ENCODE measurements at places on chromosomes 1 and 21.

GRCh38 chr1:118101999-118102398 is 83.0 kb downstream of the SPAG17 start:
- DNase-seq = no peak

GRCh38 chr1:159000625-159001024 is 9.1 kb upstream of the IFI16 start:
- DNase-seq = no peak

DNA sequence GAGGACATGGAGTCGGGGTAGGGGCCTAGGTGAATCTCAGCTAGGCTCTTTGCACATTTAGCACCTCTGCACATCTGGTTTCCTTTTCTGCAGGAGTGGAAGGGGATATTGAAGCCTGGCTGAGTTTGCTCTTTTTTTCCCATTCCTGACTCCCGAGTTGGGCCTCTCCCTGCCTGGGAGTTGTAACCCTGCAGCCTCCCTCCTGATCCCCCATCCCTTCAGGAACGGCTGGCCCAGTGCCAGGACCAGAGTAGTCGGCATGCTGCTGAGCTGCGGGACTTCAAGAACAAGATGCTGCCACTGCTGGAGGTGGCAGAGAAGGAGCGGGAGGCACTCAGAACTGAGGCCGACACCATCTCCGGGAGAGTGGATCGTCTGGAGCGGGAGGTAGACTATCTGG is 836 bp downstream of the OLFML3 start:
- no peak for DNase-seq

GRCh38 chr1:226640321-226641136 is 92.0 kb downstream of the STUM start:
- no peak for DNase-seq

- DNase-seq = no peak
Observed at GRCh38 chr1:178739285-178740045, 14.4 kb downstream of the RALGPS2 start.

GRCh38 chr1:110879758-110880606 is 7.0 kb downstream of the CD53 start:
- DNase-seq = no peak

GRCh38 chr21:17461582-17461981 is 51.3 kb upstream of the CXADR start:
- no peak for DNase-seq

GRCh38 chr1:162387226-162388082 is 5.9 kb downstream of the C1orf226 start:
- no peak for DNase-seq

GRCh38 chr1:203676455-203676854 is 49.8 kb downstream of the ATP2B4 start:
- DNase-seq = no peak

DNA sequence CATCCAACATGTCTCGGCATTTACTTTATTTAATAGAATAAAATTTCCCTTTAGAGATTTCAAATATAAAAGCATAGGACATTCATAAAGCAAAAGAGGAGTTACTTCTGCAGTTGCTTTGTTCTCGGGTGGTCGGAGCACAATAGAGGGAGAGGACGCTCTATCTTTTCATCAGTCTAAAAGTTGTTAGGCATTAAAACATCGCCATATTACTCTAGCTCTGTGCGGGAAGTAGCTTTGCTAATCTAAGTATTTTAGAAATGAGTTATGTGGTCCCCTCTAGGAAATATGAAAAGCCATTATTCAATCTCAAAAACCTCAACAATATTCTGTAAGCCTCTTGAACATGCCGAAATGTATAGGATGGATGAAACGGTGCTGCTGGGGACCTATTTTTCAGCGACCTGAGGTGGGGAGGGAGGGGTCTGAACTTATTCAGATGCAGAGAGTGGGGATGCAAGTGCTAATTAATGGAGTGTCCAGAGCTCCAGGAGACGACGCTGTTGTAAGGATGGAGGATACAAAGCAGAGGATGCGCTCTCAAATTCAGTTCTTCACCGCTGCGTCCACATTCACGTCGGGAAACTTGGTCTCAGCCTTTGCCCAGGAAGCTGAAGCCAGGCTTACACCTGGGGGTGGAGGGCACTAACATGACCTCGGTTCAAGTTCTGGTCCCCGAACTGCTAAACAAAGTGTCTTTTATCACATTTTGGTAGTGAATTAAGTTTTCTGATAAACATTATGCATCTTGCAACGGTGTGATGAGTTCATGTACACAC is 6.3 kb downstream of the CDKN2C start:
- DNase-seq = no peak

GRCh38 chr1:53316424-53316765 is 11.5 kb downstream of the LRP8 start:
- DNase-seq = no peak

GRCh38 chr1:55213151-55213884 is 1.8 kb downstream of the USP24 start:
- DNase-seq = no peak

DNA sequence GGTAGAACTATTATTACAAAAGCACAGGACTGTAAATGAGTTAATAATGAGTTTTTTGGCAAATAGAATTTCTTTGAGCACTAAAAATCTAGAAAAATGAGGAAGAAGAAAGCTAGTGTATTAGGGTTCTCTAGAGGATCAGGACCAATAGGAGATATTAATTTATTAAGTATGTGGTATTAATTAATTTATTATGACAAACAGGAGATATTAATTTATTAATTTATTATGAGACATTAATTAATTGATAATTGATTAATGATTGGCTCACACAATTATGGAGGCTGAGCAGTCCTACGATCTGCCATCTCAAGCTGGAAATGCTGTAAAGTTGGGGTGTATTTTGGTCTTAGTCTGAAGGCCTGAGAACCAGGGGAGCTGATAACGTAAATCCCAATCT is 31.2 kb downstream of the PLA2G4A start:
- no peak for DNase-seq

GRCh38 chr1:41169066-41169798 is 72.9 kb downstream of the SCMH1 start:
- DNase-seq = no peak

GRCh38 chr1:213008564-213008963 is 7.1 kb downstream of the ANGEL2 start:
- no peak for DNase-seq

GRCh38 chr1:232057217-232057895 is 430.8 kb downstream of the DISC1 start:
- DNase-seq = no peak

- no peak for DNase-seq
Observed at GRCh38 chr1:3194760-3195479, 125.9 kb downstream of the PRDM16 start.

GRCh38 chr1:116664366-116664977 is 3.1 kb downstream of the IGSF3 start:
- no peak for DNase-seq

- no peak for DNase-seq
Observed at GRCh38 chr1:157042846-157043245, 2.7 kb downstream of the ARHGEF11 start.

DNA sequence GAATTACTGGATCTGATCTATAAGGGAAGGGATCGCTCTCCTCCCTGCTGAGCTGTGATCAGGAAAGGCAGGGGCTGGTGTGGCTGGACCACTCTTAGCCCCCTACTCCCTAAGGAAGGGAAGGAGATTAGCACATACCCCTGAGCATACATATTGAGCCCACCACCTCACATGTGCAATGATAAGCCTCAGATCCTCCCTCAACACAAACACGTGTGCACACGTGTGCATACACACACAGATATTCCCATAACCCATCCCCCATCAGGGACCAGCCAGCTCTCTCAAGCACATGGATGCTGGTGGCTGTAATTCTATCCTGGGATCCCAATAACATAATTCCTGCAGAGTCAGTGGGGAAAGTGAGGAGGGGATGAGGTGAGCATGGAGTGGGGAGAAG is 21.2 kb downstream of the SYT2 start:
- no peak for DNase-seq

DNA sequence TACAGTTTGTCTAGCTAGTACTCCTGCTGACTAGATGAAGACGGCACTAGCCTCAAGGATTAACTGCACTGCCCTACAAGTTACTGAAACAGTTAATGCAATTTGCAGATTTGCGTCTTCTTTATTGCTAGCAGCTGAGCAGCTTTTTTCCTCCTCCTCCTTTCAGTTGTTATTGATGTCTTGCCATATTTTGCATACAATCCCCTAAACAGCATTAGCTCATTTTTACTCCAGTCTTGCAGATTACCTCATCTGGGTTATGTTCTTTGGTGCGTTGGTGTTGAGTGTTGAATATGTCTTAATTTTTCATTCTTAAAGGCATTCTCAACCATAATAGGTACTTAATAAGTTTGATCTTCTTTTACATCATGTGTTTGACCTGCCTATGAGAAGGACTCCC is 363.4 kb upstream of the LYPLAL1 start:
- DNase-seq = no peak

GRCh38 chr1:160623227-160623633 is 23.6 kb downstream of the SLAMF1 start:
- DNase-seq = no peak

DNA sequence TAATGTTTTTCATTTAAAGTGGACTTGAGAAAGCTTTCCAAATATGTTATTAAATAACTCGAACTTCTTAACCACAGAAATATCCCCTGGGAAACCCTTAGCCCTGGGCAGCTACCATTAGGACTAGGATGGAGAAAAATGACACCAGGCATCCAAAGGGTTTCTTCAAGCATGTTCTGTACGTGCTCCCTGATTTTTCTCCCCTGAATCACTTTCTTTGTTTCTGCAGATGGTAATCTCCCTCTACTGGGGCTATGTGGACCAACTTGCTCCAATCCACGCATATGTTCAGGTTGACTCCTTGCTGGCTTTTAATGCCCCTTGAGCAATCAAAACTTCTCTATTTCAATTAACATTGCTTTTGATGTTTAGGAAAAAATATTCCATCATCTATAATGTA is 312.7 kb upstream of the C1orf87 start:
- DNase-seq = no peak

GRCh38 chr1:235708390-235708962 is 58.9 kb upstream of the GNG4 start:
- no peak for DNase-seq

GRCh38 chr1:153058826-153059784 is 1.8 kb upstream of the SPRR2A start:
- no peak for DNase-seq

- no peak for DNase-seq
Observed at GRCh38 chr1:82487778-82488177, 687.0 kb downstream of the ADGRL2 start.

DNA sequence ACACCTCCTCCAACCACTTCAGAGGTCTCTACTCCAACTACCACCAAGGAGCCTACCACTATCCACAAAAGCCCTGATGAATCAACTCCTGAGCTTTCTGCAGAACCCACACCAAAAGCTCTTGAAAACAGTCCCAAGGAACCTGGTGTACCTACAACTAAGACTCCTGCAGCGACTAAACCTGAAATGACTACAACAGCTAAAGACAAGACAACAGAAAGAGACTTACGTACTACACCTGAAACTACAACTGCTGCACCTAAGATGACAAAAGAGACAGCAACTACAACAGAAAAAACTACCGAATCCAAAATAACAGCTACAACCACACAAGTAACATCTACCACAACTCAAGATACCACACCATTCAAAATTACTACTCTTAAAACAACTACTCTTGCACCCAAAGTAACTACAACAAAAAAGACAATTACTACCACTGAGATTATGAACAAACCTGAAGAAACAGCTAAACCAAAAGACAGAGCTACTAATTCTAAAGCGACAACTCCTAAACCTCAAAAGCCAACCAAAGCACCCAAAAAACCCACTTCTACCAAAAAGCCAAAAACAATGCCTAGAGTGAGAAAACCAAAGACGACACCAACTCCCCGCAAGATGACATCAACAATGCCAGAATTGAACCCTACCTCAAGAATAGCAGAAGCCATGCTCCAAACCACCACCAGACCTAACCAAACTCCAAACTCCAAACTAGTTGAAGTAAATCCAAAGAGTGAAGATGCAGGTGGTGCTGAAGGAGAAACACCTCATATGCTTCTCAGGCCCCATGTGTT is 66.6 kb downstream of the TPR start:
- no peak for DNase-seq

GRCh38 chr1:25676488-25676887 is 59.9 kb downstream of the MAN1C1 start:
- DNase-seq = no peak

GRCh38 chr1:231376875-231377549 is 38.9 kb downstream of the SPRTN start:
- no peak for DNase-seq

- no peak for DNase-seq
Observed at GRCh38 chr1:204945565-204945977, 74.9 kb downstream of the NFASC start.

- DNase-seq = no peak
Observed at GRCh38 chr1:22826604-22827580, 116.3 kb downstream of the EPHB2 start.

GRCh38 chr1:12416744-12417143 is 186.9 kb downstream of the VPS13D start:
- DNase-seq = no peak

DNA sequence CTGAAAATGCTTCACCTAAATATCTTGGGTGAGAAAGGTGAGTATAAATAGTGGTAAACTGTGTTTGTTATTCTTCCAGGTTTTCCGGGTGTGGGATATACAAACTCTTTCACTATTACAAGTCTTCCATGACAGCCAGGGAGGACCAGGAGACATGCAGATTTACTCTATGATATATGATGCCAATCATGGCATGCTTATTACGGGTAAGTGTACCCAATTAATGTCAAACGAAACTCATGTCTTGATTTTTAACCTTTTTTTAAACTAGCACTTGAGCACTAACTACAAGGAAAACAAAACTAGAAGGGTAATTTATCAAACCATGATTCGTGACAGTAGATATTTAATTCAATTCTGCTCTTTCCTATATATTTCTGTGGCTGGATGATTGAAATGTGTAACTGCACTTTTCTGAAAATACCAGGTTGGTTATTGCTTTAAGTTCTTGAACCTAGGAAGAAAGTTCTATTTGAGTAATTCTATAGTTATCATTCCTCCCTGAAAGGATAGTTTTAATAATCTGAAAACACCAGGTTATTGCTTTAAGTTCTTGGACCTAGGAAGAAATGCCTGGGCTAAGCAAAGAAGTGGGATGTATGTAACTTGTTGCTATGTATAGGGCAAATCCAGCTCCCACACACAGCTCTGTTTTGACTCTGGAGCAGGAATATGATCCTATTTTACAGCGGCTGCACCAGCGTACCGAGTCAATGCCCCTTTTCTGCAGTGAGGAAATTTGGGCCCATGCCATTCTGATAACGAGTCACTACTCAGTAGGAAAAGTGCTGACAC is 86.4 kb downstream of the WDR64 start:
- no peak for DNase-seq

- DNase-seq = no peak
Observed at GRCh38 chr1:61079898-61080336, 2.4 kb upstream of the NFIA start.

- no peak for DNase-seq
Observed at GRCh38 chr1:184417916-184418315, 31.1 kb downstream of the C1orf21 start.

All from activated naive CD4-positive, alpha-beta T cell (primary cell).